ENCODE measurements at places on chromosomes 4 and X.

DNA sequence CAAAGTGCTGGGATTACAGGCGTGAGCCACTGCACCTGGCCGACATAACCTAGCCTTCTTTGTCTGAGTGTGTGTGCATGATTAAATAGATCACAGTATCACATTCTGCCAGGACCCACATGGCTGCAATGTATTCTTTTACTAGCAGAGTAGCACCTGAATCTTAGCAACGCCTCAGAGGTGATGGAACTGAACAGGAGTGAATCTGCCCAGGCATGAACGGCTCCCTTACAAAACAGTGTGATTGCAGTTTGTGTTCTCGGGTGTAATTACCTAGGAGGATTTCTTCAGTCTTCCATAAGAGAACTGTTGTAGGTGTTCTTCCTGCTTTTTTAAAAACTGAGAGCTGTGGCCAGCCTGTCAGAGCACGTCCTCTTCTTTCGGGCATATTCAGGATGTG lies 122.7 kb upstream of the STS start:
- DNase-seq, result no peak

- peak; percentile 45 for DNase-seq
These were observed 868 bp downstream of the PLS3 start for GRCh38 chrX:115561605-115562479.

GRCh38 chr4:97558204-97558778 lies 585.0 kb downstream of the STPG2 start:
- DNase-seq, result no peak

DNA sequence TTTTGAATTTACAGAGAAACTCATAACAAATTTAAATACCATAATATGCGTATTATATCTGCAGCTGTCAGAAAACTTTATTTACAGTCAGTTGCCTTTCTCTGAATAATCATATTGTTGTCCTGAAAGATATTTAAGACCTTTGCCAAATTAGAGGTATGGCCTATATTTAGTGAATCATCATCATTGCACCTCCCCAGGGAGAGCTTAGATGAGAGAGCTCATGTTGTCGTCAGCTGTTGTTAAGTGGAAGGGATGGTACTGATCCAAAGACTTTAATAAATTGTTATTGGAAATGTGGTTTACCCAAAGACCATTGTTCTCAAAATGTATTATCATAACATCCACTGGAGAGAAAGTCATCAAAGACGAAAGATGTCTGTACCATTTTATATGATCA lies 128.6 kb downstream of the HTR2C start:
- no peak for DNase-seq

- DNase-seq, result no peak
These were observed 20.5 kb downstream of the UGT2B7 start for GRCh38 chr4:69116645-69117321.

DNA sequence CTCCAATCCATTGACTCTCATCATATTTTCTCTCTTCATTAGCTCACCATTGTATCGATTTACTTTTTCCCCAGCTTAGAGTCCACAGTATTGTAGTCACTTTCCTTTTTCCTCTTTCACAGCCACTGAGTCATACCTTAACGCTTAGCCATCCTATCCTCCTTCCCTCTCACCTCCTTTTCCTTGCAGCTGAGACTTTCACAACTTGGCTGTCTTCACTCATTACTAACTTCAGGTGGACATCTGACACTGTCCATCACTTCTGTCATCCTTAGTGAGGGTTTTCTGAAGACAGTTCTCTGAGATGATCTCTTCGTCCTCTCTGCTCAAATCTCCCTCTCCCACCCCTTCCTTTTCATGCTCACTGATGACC lies 70.5 kb upstream of the ESX1 start:
- DNase-seq, result no peak

- no peak for DNase-seq
These were observed 56.8 kb downstream of the PRRG1 start for GRCh38 chrX:37405956-37406355.

GRCh38 chr4:41446391-41446790 lies 91.6 kb upstream of the LIMCH1 start:
- no peak for DNase-seq

GRCh38 chr4:38129460-38130227 lies 169.4 kb downstream of the PTTG2 start:
- DNase-seq, result no peak

GRCh38 chrX:152151256-152151655 lies 12.9 kb upstream of the MAGEA10 start:
- no peak for DNase-seq

GRCh38 chrX:120287513-120288112 lies 23.6 kb downstream of the TMEM255A start:
- DNase-seq, result no peak

DNA sequence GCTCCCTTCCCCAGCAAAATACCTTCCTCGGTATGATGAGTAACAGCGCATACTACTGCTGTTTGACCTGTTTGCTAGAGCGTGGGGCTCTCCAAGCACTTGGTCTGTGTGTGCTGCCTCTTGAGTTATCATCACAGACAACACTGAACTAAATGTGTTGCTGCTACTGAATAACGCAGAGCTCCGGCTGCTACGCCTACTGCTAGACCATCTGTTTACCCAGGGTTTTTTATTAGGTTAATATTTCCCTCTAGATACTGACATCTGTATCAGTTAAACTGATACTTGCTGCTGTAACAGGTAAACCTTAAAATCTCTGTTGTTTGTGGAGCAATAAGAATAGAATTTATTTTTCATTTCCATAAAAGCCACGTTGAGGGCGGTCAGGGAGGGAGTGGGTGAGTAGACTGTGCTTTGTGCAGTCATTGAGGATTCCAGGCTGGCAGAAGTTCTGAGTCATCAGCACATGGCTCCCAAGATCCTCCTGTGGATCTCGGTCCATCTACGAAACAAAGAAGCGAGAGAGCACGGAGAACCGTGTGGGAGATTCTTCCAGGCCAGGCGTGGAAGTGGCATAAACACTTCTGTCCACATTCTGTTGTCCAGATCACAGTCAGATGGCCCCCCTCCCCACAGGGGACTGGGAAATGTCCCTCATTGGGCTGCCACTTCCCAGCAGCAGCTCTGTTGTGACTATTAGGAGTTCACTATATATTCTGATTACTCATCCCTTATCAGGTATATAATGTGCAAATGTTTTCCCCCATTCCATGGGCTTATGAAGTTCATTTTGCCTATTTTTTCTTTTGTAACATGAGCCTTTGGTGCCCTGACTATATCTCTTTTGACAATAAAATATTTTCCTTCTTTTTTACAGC lies 14.1 kb downstream of the GRK4 start:
- no peak for DNase-seq

DNA sequence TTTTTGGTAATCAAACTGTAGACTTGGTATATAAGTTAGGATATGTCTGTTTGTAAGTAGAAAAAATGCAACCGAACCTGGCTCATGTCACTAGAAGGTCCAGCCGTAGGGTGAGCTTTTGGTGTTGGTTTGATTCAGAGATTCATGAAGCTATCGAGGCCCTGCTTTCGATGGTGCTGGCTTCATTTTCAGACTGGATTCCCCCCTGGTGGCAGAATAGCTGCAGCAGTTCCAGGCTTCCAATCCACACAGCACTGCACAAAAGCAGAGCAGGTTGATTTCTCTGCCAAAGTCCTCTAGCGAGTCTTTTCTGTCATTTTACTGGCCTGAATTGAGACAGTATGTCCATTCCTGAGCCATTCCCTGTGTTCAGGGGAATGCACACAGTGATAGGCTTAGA lies 33.1 kb downstream of the PDK3 start:
- no peak for DNase-seq

DNA sequence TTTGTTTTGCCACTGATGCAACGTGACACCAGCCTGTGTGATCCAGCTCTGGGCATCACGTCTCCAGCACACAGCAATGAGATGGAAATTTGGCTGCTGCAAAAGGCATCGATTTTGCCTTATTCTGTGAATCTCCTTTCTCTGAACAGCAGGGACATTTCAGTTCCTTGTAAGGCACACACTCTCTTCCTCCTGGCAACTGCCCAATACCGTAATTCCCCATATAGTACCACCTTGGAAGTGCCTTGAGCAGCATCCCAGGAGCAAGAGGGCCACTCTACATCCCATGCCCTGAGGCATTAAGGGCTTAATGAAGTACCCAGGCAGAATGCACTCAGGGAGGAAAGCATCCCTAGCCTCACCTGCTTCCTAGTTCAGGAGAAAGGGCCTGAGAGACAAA lies 10.5 kb upstream of the MAMLD1 start:
- DNase-seq, result no peak

DNA sequence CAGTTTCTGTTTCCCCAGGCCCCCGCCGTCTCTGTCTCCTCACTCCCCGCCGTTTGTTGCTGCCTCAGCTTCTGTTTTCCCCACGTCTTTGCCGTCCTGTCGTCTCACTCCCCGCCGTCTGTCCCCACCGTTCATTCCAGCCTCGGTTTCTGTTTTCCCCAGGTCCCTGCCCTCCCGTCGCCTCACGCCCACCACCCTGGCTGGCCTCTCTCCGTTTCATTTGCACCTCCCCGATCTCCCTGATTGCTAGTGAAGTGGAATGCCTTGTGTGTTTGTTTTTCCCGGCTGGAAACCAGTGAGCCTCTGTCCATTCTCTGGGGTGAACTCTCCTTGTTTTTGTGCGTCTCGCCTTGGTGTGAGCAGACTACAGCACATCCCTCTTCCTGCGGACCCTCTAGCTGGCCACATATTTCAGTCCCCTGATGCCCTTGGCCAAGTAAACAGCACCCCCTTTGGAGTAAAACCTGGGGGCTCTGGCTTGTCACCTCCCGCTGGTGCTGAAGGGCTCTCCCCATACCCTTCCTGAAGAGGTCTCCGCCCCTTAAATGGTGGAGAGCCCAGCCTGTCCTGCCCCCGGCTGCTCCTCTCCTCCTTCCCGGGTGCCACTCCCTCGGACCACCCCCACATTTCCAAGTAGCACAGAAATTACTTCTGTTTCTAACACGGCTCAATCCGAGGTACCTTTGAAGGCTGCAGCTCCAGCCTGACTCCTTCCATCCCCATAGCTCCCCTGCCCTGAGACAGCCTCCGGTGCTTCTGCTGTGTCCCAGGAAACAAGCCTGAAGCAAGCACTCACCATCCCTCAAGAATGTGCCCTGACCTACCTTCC lies 13.2 kb downstream of the TMEM175 start:
- DNase-seq, result no peak

GRCh38 chrX:119181491-119181890 lies 53.9 kb upstream of the KIAA1210 start:
- DNase-seq, result no peak

DNA sequence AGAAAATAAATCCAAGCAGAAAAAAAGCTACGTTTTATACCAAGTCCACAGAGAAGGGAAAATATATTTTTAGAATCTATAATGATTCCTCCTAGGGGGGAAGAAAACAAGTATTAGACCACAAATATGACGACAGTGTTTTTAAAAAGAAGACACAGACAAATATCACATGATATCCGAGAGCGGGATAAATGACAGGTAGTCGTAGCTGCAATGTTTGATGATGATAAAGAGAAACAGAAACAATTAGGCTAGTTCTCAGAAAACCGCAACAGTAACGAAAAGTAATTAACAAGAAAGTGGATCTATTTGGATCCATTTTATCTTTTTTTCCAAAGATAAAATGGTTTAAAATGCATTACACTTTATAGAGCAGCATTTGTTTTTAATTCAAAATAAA lies 918 bp downstream of the HAUS3 start:
- no peak for DNase-seq

DNA sequence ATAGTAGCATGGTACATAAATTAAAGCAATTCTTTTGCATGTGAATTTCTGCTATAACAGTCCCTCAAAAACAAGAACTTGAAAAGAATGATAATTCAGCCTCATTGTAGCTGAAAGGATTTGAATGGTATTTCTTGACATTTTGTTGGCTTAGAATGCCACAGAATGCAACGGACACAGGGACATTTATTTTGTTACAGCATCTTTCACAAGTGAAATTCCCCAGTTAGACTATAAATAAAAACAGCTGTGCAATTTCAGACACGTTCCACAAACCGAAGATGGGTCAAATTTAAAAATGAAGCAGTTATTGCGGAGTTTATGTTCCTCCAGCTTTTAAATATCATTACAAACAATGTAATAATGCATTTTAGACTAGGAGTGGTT lies 82.8 kb upstream of the AMELX start:
- no peak for DNase-seq

GRCh38 chr4:143502231-143502630 lies 11.3 kb upstream of the SMARCA5 start:
- DNase-seq, result no peak

DNA sequence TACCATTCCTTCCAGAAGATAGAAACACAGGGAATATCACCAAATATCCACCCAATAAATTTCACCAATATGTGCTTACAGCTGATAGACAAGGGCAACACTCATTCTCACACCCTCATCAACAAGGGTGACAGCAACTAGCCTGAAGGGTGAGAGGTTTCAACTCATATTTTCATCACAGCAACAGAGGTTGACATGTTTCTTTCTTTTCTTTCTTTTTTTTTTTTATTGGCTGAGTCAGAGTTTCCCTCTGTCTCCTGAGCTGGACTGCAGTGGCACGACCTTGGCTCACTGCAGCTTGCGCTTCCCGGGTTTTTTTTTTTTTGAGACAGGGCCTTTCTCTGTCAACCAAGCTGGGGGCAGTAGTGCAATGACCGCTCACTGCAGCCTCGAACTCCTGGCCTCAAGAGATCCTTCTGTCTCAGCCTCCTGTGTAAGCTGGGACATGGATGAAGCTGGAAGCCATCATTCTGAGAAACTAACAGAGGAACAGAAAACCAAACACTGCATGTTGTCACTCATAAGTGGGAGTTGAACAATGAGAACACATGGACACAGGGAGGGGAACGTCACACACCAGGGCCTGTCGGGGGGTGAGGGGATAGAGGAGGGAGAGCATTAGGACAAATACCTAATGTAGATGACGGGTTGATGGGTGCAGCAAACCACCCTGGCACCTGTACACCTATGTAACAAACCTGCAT lies 27.5 kb upstream of the ASMTL start:
- DNase-seq, result no peak

DNA sequence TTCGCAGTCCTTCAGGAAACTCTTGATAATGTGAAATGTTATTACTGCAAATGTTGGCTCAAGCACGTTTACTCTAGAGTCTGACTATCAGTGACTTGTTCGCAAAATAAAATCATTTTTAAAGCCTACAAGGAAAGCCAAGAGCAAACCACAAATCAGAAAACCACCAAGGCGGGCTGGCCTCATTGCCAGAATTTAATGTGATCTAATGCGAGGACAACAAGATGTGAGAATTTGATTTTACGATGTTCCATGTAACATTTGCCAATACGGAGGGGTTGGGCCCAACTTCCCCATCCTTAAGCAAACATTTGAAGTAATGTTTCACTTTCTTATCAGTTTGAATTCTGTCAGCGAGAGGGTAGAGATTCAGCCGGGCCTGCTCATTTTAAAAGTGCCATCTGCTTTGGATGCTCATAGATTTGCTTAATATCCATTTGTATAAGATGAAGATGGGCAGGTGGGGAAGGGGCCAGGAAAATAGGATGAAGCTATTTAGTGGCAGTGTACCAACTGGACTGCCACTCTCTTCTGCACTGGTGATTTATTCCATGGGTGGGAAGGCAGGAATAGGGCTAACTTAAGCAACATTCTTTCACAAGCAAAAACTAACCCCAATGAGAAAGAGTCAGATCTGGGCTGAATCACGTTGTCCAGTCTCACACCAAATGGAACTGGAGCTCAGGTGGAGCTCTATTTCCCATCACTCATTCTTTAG lies 225.3 kb downstream of the ANAPC10 start:
- no peak for DNase-seq

Data from NCI-H187 (cell line).